ENCODE measurements at places on chromosomes 7 and 10.

GRCh38 chr7:16338065-16338464, 83.3 kb downstream of the CRPPA start:
- no peak for DNase-seq

- no peak for DNase-seq
These were observed 140.9 kb upstream of the MKLN1 start for GRCh38 chr7:131186816-131187215.

DNA sequence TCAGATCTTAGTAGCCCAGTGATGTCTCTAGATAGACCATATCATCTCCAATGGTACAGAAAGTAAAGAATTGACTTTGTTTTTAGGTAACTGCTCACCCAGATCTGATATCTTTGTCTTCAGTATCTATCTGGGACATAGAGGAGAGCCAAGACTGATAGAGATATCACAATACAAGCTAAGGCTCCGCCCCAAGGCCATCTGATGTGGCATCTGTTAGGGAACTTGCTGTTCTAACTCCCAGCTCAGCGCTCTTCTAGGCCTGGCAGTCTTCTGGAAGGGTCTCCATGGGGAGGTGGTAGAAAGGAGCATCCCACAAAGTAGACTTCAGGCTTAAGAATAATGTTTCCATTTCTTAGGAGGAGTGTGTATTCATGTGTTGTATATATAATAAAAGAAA, 88.4 kb upstream of the SAMD8 start:
- no peak for DNase-seq

- no peak for DNase-seq
These were observed 14.2 kb upstream of the FOXK1 start for GRCh38 chr7:4667776-4668509.

DNA sequence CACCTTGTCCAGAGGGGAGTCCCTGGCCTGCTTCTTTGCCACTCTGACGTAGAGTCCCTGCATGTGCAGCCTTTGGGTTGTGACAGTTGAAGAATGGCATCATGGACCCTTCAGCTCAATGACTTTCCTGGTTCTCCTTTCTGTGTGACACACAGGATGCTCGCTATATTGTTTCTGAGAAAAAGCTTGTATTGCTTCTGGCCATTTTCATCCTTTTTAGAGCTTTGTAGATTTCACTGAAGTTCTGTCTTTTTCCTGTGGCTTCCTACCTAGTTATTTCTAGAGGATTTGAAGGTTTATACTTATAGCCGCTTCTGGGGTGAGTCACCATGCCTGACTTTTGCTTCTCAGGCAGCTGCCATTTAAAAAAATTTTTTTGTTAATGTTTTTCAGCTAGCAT, 27.0 kb downstream of the SND1 start:
- no peak for DNase-seq

DNA sequence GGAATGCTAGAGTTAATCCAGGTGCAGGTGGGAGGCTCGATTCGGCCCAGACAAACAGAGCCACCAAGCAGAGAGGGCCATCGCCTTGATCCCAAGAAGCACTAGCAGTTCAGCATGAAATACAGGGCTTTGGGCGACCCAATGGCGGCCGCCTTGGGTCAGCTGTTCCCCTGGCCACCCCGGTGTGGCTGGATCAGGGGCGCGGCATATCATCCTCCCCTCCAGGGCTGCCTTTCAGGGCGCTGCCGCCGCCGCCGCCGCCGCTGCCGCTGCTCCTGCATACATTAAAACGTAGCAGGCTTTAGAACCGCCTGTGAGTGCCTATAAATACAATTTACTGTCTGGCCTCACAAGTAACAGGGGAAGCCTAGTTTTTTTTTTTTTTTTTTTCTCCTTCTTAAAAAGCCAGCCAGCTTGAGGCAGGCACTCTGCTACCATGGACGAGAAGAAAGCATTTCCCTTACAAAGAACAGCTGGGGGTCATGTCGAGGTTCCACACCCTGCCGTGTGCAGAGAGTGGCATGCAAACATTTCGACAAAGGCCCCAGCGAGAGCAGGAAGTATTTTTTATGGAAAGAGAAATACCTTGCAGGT, 57.7 kb upstream of the EFCAB10 start:
- peak; percentile 36 for DNase-seq

DNA sequence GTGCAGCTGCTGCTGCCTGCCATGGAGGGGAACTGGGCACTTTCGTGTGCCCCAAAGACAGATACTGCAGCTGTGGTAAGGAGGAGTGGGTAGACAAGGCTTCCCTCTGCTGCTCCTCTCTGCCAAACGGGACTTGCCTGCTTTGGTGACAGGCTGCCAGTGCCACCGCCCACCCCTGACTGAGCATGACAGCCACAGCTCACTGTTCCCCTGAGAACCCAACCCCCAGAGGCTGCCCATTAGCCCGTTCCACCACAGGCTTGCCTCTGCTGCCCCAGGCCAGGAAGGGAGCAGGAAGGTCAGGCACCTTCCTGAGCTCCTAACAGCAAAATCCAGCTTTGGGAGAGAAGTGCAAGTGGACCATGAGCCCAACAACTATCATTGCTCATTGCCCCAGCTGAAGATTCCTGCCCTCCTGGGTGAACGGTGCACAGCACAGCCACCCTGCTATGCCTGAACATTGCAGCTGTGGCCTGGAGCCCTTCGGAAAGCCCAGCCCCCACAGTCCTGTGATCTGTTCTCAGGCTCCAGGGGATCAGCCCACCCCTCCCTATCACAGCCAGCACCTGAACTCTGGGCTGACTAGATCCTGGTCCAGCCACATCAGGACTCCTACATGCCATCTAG, 58.7 kb upstream of the ANTXRL start:
- no peak for DNase-seq

- no peak for DNase-seq
These were observed 61.9 kb upstream of the NKX6-2 start for GRCh38 chr10:132847856-132848255.

GRCh38 chr10:54363390-54363789, 437.6 kb downstream of the PCDH15 start:
- DNase-seq: no peak

- DNase-seq: no peak
These were observed 8.3 kb downstream of the TRPV6 start for GRCh38 chr7:142876991-142877910.

DNA sequence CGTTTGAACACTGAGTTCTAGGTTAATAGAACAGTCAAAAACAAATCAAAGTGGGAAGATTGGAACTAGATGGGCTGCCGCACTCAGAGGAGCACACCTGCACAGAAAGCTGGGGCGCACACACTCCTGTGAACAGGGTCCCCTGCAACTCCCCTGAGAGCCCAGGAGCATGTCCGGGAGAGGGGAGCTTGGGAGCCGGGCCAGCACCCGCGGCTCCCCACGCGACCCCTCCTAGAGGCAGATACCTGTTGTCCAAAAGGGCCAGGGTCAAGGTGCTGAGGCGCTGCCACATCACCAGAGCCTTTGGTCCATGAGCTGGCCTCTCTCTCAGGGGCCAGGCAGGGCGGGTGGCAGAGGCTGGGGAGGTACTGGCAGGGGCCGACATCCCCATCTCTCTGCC, 5.6 kb downstream of the NKX6-2 start:
- DNase-seq: no peak

- no peak for DNase-seq
These were observed 49.8 kb upstream of the SRRM3 start for GRCh38 chr7:76151932-76152331.

DNA sequence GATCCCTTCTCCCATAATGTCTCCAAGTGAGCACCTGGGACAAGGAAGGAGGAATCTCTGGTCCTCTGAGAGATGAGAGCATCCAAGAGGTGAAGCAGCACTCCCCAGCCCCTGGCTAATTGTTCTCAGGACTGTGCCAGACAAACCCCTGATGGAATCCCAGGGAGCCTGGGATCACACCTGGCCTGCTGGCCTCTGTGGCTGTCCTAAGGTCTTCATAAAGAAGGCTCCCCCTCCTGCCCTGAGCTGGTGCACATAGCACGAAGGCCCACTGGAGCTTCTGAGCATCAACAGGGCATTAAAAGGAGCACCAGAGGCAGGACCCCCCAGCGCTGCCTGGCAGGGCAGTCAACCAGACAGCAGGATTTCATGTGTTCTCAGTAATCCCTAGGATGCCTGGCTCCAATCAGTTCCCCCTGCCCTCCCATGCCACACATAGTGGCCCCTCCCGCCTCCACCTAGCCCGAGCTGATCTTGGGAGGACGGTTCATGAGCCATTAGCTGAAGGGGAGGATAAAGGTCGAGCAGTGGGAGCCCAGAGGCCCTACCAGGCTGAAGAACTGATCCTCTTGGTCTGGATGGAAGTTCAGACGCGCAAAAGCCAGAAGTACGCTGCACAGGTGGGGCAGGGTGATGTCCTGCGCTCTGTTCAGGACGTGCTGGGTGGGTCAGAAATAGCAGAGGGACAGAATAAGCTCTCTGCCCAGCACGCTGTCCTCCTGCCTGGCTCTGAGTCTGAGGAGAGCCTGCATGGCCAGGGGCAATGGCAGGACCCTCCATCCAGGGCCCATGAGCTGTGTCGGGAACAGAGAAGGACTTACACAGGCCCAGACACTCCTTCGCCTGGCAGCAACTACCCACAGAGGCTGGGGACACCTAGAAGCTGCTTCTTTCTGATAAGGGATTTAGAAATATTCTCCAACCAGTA, 8.4 kb downstream of the TBRG4 start:
- DNase-seq: no peak

GRCh38 chr7:128909625-128910568, 612 bp downstream of the KCP start:
- no peak for DNase-seq

GRCh38 chr7:96998333-96998732, 7.0 kb upstream of the DLX6 start:
- no peak for DNase-seq

DNA sequence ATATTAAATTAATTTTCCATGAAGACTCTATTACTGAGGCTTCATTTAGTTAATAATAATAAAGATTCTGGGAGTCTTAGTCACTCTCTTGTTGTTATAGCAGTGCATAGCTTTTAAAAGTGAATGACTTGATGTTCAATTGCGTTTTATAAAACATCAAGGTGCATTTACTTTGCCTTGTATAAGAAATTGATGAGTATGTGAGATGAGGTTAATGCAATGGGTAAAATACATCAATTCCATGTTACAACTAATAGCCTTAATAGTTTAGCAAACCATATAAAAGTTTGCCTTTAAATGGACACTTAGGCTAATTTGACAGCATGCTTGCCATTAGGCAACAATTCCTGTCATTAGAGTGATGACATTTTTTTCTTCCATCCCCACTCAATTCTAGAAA, 173.6 kb upstream of the TEX47 start:
- DNase-seq: no peak

DNA sequence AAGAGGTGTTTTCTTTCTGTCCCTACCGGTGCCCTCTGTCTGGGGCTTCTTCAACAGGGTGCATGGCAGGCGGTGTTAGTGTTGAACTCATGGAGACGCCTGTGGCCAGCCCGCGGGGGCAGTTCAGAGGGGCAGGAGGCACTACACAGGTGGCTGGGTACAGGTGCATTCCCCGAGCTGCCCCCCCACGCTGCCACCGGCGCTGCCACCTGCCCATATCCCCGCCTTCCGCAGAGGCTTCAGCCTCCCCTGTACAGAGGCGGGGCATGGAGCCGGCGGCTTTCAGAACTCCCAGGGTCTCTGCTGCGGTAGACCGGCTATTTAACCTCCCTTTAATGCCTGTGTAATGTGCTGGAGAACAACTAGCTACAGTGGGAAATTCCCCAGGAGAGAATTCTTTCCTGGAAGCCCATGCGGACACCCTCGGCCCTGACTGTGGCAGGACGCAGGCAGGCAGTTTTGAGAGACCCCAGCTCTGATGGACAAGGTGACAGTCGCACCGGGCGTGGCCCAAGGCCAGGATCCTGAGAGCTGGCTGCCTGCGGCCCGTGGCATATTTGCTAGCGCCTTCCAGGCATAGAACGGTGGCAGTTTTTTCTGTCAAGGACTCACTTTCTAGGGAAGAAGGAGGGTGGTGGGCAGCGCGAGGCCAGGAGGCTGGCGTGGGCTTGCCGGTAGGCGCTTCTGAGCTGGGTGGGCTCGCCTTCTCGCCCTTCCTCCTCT, 53.7 kb upstream of the ZNF32 start:
- no peak for DNase-seq

DNA sequence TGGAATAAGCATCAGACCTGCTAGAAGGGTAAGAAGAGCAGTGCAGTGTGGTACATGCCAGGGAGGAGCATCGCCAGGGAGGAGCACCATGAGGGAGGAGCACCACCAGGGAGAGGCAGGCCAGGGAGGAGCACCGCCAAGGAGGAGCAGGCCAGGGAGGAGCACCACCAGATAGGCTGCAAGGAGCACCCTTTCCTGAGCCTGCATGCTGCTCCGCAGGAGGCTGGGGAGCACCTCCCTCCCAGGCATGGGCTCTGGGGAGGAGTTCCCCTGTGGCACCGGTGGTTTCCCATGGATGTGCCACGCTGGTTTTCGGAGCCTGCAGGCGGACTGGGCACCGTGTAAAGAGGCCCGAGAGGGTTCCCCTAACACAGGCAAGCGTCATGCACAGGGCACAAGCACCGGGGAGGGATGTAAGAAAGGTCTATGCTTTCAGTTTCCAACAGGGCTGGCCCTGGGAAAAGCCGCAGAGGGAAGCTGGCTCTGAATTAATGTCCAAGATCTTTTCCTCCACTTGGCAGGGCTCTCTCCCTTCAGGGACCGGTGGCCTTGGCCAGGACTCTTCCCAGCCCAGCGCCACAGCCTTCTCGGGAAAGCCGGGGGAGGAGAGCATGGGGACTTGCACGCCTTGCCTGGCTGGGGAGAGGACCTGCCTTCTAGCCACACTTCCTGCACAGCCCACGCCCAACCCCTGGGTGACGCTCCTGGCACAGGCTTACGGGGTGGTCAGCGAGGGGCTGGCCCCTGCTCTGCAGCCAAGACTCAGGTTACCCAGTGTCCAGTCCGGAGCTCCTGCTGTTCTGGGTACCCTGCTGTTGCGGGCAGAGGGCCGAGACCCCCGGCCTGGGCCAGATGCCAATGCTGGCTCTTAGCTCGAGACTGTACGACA, 11.5 kb upstream of the GPER1 start:
- no peak for DNase-seq

- DNase-seq: no peak
These were observed 79.9 kb upstream of the RHEB start for GRCh38 chr7:151599401-151600227.

GRCh38 chr10:10873289-10873688, 144.4 kb upstream of the CELF2 start:
- no peak for DNase-seq

GRCh38 chr10:125711110-125711750, 8.3 kb upstream of the EDRF1 start:
- no peak for DNase-seq

DNA sequence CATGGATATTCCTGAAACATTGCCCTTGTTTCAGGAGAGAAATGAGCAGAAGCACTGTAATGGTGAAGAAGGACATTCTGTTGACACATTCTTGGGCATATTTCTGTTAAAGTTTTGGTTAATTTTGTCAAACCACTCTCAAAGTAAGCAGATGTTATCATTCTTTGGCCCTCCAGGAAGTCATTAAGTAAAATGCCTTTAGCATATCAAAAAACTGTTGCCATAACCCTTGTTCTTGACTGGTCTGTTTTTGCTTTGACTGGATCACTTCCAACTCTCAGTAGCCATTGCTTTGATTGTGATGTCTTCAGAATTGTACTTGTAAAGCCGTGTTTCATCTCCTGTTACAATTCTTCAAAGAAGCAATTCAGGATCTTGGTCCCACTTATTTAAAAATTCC, 404.3 kb upstream of the LRRTM3 start:
- no peak for DNase-seq
